ENCODE measurements at places on chromosomes 2 and 18.

- DNase-seq, result no peak
These were observed 8.2 kb upstream of the ALPG start for GRCh38 chr2:232398293-232399034.

DNA sequence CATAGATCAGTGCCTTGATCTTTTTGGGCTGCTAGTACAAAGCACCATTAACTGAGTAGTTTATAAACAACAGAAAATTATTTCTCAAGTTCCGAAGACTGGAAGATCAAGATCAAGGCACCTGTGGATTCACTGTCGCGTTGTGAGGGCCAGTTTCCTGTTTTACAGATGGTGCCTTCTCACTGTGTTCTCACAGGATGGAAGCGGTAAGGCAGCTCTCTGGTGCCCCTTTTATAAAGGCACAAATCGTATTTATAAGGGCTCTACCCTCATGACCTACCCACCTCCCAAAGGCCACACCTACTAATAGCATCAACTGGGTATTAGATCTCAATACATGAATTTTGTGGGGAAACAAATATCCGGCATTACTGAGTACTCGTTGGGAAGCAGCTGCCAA lies 729.5 kb upstream of the SLC39A10 start:
- DNase-seq, result no peak

GRCh38 chr2:191222507-191222906 lies 22.7 kb upstream of the MYO1B start:
- DNase-seq, result no peak

DNA sequence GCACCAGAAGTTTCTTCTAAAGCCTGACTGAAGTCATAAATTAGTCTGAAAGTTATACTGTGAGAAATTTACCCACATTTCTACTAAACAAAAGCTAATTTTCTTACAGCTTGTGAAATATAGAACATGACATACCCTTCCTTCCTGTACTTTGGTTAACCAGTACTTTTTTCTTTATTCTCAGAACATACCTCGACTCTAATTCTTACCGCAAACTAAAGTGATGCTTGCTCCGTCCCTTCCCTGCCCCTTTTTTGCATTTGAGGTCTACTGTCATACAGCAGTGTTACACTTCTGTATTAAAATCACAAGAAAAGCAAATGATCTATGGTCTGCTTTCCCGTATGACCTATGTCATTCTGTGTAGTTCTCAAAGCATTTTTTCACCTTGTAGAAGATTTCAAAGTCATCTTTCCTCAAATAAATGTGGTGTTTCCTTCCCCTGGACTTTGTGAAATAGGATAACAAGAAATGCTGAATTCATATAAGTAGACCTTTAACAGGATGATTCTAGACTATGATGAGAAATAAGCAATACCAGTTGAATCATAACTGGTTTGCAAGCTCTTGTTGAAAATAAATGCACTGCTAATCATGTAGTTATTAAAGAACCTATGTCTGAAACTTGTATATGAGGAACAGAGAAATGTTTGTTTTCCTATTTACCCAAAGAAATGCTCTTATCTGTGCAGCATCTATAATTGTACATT lies 30.4 kb downstream of the CYTIP start:
- no peak for DNase-seq

DNA sequence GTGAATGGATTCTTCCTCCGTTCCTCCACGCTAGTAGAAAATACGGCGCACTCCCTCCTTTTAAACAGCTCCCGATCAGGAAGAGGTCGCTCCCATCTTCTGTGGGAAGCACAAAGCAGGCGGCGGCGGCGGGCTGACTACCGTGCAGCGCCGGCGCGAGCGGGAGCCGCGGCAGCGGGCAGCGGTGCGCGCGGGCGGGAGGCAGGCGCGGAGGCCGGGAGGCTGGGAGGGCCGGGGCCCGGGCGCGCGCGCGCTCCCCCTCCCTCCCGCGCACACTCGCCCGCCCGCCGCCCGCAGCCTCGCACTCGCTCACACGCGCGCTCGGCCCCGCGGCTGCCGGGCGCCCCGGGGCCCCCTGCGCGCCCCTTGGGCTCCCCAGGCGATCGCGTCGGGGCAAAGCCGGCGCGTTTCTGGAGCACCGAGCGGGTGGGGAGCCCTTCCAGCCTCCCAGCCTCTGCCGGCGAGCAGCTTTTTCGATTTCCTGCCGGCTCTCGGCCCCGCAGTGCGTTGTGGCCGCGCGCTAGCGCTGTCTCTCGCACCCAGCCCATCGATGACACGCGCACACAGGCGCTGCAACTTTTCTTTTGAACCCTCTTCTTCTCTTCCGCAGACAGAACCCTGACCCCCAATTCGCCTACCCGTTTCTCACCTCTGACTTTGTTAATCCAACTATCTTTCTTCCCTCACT lies at the start of gene SLC8A1:
Gene SLC8A1 (minus strand): TSS at position 173 of the 688 bp plus-strand sequence.
- no peak for DNase-seq

DNA sequence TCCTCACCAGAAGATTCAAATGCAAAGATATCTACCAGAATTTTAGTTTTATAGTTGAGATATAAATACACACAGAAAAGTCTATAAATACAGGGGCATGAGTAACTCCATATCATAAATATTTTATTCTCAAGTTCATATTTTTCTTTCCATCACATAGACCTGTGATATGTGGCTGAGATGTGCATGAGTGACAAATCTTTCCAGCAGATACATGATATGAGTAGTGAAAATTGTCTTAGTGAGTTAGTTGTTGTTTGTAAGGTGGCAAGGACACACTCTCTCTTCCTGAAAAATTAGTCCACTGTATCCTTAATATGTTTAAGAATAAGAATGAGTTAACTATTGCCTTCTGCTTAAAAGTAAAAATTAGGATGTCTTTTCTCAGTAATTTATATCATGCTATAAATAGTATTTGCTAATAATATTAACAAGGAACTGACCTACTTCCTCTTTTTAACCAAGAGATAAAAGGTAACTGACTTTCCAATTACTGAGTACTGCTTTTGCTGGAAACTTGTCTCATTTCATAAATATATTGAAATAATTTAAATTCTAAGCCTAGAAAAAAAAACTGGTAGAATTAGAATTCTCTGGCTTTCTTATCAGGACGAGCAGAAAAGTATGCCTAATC lies 85.2 kb upstream of the SESTD1 start:
- DNase-seq, result no peak

DNA sequence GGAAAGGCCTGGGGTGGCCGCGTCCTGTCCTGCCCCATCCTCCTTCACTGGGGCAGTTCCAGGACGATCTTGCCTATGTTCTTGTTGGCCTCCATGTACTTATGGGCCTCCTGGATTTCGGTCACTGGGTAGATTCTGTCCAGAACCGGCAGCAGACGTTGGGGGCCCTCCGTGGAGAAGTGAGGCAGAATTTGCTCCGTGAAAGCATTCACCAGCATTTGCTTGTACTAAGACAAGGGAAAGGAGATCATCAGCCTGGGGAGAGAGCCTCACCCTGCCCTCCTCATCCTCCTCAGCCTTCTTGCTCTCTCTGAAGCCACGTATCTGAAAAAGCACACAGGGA lies 1.4 kb upstream of the SF3B6 start:
- DNase-seq, result no peak

GRCh38 chr2:109531896-109532727 lies 81.7 kb downstream of the SEPTIN10 start:
- no peak for DNase-seq

- DNase-seq, result no peak
These were observed 72.3 kb downstream of the MDH1 start for GRCh38 chr2:63661076-63661475.

- DNase-seq, result no peak
These were observed 134.5 kb upstream of the PKDCC start for GRCh38 chr2:41913311-41913710.

GRCh38 chr18:50754297-50754696 lies 65.5 kb downstream of the MRO start:
- no peak for DNase-seq

DNA sequence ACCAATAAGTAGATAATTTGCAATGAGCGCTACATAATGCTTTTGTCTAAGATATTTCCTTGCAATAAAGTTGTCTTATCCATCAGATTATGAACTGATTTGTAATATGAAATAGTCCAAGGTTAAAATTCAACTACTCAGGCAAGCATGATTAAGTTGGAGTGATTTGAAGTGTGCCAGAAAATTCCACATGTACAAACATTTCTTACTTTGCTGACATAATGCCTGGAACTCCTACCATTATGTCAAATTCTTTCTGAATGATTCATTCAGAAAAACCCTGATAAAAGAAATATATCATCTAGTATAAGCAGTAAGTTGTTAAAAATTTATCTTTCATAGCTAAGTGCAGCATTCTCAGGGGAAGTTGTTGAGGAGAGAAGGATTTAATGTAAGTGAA lies 87.3 kb downstream of the CBLN2 start:
- no peak for DNase-seq

GRCh38 chr18:76973520-76974266 lies 151.3 kb downstream of the ZNF236 start:
- no peak for DNase-seq

- no peak for DNase-seq
These were observed 90.2 kb upstream of the DNAJC10 start for GRCh38 chr2:182625814-182626213.

- DNase-seq, result no peak
These were observed 9.8 kb upstream of the EPG5 start for GRCh38 chr18:45976974-45977373.

GRCh38 chr2:88053296-88053695 lies 2.3 kb downstream of the KRCC1 start:
- DNase-seq, result no peak

GRCh38 chr18:2083691-2084090 lies 487.6 kb downstream of the METTL4 start:
- DNase-seq, result no peak

GRCh38 chr2:38245114-38245641 lies 131.9 kb downstream of the ATL2 start:
- no peak for DNase-seq

DNA sequence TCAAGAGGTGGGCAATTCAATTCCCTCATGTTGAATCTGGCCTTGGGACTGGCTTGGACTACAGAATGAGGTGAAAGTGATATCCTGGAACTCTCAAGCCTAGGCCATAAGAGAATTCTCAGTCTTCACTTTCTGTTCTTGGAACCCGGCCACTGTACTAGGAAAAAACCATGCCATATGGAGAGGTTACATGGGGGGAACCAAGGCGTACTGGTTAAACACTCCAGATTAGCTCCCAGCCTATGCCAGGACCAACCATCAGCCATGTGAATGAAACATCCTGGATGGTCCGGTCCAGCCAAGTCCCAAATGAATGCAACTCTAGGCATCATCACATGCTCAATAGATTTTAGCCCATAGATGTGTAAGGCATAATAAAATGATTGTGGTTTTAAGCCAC lies 56.4 kb downstream of the ZNF385B start:
- no peak for DNase-seq

DNA sequence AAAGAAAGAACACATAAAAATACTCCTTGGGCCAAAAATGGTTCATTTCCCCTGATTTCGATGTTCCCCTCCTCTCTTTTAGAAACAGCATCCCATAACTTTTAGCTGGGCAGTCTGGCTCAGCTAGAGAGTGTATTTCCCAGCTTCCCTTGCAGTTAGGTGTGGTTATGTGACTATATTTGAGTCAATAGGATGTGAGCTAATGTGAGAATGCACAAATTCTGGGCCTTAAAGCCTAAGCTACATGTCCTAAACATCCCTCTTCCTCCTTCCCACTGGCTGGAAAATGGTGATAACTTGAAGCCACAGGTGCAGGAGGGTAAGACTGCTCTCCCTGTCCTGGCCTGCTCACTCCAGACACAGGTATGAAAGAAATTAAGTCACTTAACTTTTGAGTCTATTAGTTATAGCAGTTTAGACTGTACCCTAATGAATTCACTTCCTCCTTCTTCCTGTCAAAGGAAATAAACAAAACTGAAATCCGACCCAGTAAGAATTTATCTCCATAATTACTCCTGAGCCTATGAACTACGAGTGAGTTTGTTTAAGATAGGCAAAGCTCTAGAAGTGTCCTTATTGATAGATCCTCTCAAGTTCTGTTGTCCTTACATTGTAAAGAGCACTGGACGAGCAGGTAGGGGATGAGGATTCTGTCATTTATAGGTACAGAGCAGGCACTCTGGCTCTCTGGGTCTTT lies 177.6 kb downstream of the MTX2 start:
- DNase-seq, result no peak

GRCh38 chr2:66202586-66202985 lies 232.3 kb upstream of the MEIS1 start:
- DNase-seq, result no peak

- no peak for DNase-seq
These were observed 113.1 kb downstream of the GATA6 start for GRCh38 chr18:22282311-22283115.

DNA sequence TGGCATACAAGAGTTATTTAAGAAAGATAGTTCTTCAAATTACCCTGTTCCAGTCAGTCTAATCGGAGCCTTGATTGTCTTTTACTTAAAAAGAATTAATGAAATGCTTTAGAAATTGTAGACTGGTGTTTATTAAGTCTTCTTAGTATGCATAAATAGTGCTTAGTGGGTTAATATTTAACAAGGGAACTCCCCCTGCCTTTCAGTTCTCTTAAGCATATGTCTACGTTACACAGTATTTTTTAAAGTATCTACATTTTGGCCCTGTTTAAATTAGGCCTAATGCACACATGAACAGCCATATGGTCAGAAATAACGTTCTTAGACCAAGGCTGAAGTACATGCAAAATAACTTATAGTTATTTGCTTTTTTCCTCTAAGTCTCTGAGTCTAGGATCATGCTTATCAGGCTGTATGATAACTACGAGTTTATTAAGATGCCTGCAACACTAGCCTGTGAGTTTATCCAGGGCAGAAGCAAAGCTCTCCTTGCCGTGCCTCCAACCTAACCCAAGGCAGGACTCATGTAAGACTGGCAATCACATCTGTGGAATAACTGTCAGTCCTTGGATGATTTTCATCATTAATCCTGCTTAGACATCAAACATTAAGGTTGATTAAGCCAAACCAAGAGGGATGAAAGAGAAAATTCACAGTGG lies 6.7 kb downstream of the BCL2 start:
- DNase-seq, result no peak

- DNase-seq, result no peak
These were observed 23.6 kb downstream of the ZEB2 start for GRCh38 chr2:144496092-144496976.

GRCh38 chr2:37090019-37090477 lies 5.7 kb downstream of the GPATCH11 start:
- no peak for DNase-seq

- no peak for DNase-seq
These were observed 106.3 kb downstream of the TRIM43 start for GRCh38 chr2:95698146-95698545.
